Neural crest cell (in vitro differentiated cells): ENCODE measurements at places on chromosomes 2 and 18. TPM values are rescaled to one million over a fixed set of nuclear protein-coding genes. Genes with fewer than 3 reads are reported as not detected.

DNA sequence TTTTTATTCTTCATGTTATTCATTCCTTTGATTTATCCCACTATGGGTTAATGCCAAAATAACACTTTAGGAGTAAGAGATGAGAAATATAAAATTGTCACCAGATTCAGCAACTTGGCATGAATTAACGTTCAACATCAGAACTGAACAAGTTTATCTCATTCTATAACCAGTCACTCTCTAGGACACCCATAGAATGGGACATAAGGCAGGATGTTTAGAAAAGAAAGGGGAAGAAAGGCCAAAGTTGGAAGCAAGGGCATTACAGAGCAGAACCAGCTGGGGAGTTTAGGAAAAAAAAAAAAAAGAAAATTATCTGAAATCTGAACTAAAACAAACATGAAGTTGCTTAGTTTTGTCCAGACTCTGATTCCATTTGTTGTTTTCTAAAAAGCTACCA lies 211.0 kb downstream of the PMAIP1 start:
- H3K4me3 ChIP-seq, result no peak overlapping the region
- H3K27me3 ChIP-seq, result no peaks in the 10 kb centered on the region
- no peak overlapping the region for H3K27ac ChIP-seq
- no peaks in the 10 kb centered on the region for H3K36me3 ChIP-seq

- no peak overlapping the region for H3K27ac ChIP-seq
- no peak for DNase-seq
- H3K36me3 ChIP-seq, result no peaks in the 10 kb centered on the region
- H3K27me3 ChIP-seq, result peaks cover 12% of the 10 kb centered on the region
These were observed 121.9 kb upstream of the MYT1L start for GRCh38 chr2:2452961-2453360.

DNA sequence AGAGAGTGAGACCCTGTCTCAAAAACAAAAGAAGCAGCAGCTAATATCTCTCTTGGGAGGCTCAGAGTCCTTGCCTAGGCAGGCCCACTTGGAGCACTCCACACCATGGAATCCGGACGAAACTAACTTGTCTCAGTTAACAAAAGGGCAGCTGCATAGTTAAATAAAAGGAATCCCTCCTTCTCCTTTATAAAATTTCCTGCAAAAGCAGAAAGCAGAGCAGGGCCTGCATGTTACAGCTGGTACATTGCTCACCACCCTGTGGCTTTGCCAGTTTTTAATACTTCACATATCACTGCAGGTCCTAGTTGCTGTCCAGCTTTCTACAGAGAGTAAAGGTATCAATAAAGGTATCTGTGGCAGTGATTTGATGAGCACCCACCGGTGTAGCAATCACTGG lies 93.6 kb downstream of the ASAP2 start:
- H3K27ac ChIP-seq, result no peak overlapping the region
- peaks cover 11% of the 10 kb centered on the region for H3K36me3 ChIP-seq
- H3K4me3 ChIP-seq, result no peak overlapping the region
- H3K27me3 ChIP-seq, result no peaks in the 10 kb centered on the region
- H3K4me1 ChIP-seq, result peaks cover 17% of the 10 kb centered on the region

- no peak for DNase-seq
- H3K4me3 ChIP-seq, result no peak overlapping the region
- no peaks in the 10 kb centered on the region for H3K4me1 ChIP-seq
- peaks cover 6% of the 10 kb centered on the region for H3K36me3 ChIP-seq
- no peak overlapping the region for H3K27ac ChIP-seq
- peaks cover 3% of the 10 kb centered on the region for H3K27me3 ChIP-seq
These were observed 135.1 kb upstream of the TPO start for GRCh38 chr2:1278125-1278524.

DNA sequence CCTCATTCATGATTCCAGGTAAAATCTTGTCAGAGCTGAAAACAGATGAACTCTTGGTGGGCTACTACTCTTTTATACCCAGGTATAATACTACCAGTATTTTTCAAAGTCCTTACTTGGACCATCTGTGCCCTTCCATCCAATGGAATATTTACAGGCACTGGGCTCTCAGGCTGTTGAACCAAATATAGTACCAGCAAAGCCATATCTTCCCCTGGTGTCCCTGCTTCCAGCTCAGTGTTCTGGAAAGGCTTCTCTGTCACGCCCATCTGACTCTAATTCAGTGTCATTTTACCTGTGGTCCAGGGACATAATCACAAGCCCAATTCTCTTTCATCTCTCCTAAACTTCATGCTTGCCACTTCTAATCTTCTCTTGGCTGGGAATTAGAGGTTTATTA lies 119.2 kb upstream of the STK17B start:
- H3K4me1 ChIP-seq, result no peaks in the 10 kb centered on the region
- no peak overlapping the region for H3K4me3 ChIP-seq
- DNase-seq, result no peak
- no peaks in the 10 kb centered on the region for H3K36me3 ChIP-seq
- H3K27me3 ChIP-seq, result no peaks in the 10 kb centered on the region

DNA sequence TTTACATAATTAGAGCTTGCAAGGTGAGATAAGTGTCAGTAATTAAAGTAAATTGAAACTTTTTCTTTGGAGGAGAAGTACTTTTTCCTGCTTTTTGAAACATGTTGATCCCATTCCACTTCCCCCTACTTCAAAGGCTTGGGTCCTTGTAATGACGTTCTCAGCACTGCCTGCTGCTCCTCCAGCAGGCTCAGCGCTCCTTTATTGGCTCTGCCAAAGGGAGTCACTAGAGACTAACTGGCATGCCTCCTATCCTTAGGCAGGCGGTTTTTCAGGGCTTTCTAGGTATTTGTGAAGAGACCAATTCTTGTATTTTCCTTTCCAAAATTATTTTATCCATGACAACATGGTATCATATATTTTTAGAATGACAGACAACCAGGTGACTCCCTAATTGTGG lies 43.9 kb upstream of the ACADL start:
- no peaks in the 10 kb centered on the region for H3K4me1 ChIP-seq
- no peaks in the 10 kb centered on the region for H3K36me3 ChIP-seq
- H3K27me3 ChIP-seq, result peaks cover 18% of the 10 kb centered on the region
- H3K27ac ChIP-seq, result peak overlapping the region; percentile 57
- H3K4me3 ChIP-seq, result no peak overlapping the region
- DNase-seq, result no peak

DNA sequence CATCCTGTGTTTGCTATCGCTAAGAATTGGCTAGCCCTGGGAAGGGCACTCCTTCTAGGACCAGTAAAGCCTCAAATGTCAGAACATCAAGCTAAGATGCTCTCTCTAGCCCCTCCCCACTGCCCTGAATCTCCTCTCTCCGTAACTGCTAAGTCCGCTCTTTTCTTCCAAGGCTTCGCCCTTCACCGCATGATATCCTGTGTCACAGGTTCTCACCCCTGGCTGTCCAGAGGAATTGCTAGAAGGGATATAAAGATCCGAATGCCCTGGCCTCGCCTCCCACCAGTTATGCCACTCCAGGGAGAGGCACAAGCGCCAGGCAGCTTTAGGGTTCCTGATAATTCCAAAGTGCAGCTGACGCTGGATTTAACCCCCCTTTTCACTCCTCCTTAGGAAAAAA lies 17.1 kb upstream of the GPR45 start:
- H3K27ac ChIP-seq, result no peak overlapping the region
- no peak overlapping the region for H3K4me3 ChIP-seq
- H3K4me1 ChIP-seq, result peaks cover 13% of the 10 kb centered on the region
- no peak for DNase-seq
- peaks cover 2% of the 10 kb centered on the region for H3K27me3 ChIP-seq

DNA sequence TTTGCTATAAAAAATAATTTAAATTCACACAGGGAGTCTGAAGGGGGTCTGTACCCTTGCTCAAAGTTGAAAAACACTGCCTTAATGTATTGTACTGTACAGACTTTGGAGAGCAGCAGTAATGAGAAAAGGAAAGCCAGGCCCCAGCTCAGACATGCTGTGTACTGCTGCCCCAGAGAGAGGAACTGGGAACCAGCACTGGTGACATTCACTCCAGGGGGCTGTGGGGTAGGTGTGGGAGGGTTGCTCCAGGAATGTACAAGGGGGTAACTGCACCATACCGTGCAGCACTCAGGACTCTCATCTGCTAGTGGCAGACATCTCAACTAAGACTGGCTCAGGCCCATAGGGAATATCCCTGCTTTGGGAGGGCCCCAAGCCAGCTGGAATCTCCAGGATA lies 146.0 kb upstream of the RMP24 start:
- H3K36me3 ChIP-seq, result no peaks in the 10 kb centered on the region
- no peaks in the 10 kb centered on the region for H3K4me1 ChIP-seq
- no peak overlapping the region for H3K27ac ChIP-seq
- no peak overlapping the region for H3K4me3 ChIP-seq
- peaks cover 5% of the 10 kb centered on the region for H3K27me3 ChIP-seq

CBLN2 gene
- total RNA-seq, result 0.55 and 0.58 TPM in 2 replicates

ASB1 gene
- 37.5 and 39.9 TPM in 2 replicates for total RNA-seq
